Peyer's patch (tissue), 4 donors: ENCODE measurements at places on chromosomes 6 and 20.

DNA sequence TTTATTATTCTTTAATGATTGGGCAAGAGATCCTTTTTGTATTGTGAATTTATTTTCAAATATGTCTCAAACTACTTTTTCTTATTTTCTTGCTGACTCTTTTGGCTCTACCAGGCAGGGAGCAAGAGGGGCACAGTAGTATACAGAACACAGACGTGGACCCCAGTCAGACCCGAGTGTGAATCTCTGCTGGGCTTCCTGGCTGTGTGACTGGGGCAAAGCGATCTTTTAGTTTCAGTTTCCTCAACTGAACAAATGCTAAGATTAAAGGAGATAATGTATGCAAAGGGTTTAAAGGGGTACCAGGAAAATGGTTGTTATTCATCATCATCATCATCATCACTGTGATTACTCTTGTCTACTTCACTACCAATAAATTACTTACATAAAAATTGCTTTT lies 317.5 kb downstream of the HIVEP2 start:
- no peak overlapping the region for H3K27ac ChIP-seq
- no peak overlapping the region for H3K4me3 ChIP-seq
- H3K4me1 ChIP-seq: no peaks in the 10 kb centered on the region
- no peaks in the 10 kb centered on the region for H3K36me3 ChIP-seq

GRCh38 chr6:89085409-89086205 lies 5.1 kb downstream of the PNRC1 start:
- H3K27me3 ChIP-seq: no peaks in the 10 kb centered on the region
- H3K36me3 ChIP-seq: no peaks in the 10 kb centered on the region
- H3K27ac ChIP-seq: no peak overlapping the region
- H3K4me1 ChIP-seq: no peaks in the 10 kb centered on the region
- no peak overlapping the region for H3K4me3 ChIP-seq

DNA sequence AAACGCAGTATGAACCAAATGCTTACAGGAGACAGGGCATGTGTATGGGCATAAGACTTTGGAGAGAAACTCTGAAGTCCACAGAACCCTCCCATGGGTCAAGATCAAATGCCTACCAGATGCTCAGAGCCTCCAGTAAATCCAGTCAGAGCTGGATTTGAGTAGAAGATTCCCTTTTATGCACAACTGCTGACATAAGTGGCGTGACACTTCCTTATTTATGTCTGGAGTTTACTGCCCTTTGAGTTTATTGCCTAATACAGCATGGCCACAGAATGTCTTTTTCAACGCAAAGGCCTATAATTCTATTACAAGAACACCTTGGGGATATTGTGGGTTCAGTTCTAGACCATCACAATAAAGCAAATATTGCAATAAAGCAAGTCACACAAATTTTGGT lies 220.0 kb upstream of the FOXQ1 start:
- H3K36me3 ChIP-seq: no peaks in the 10 kb centered on the region
- H3K27me3 ChIP-seq: no peaks in the 10 kb centered on the region
- no peak for DNase-seq
- no peak overlapping the region for H3K27ac ChIP-seq
- no peaks in the 10 kb centered on the region for H3K4me1 ChIP-seq

DNA sequence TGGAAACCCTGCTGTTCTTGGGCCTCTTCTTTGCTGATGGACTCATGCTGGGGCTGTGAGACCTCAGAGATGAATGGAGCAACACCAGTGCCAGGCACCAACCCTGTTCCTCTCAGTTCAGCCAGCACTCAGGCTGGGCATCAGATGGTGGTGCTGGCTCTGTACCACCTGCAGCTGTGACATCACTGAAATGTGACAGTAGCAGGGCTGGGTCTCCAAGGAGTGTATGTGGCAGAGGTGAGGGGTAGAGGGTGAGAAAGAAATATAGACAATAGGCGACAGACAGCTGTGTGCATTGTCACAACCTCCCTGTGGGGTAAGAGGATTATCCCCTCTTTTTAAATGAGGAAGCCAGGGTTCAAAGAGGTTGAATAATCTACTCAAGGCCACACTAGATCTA lies at the start of gene TP53TG5:
Gene TP53TG5 (minus strand): TSS at position 135 of the 400 bp plus-strand sequence. CDS start 89 bp downstream, at position 46.
- no peaks in the 10 kb centered on the region for H3K36me3 ChIP-seq
- H3K4me3 ChIP-seq: no peak within 1 kb of the TSS
- peaks cover 2% of the 10 kb centered on the region for H3K4me1 ChIP-seq
- no peak within 1 kb of the TSS for H3K27ac ChIP-seq
- DNase-seq: no peak
- no peaks in the 10 kb centered on the region for H3K27me3 ChIP-seq
